NCI-H2171 treated with DMSO at 0.1 percent for 48 hours (cell line): ENCODE measurements at places on chromosomes 12 and 14.

DNA sequence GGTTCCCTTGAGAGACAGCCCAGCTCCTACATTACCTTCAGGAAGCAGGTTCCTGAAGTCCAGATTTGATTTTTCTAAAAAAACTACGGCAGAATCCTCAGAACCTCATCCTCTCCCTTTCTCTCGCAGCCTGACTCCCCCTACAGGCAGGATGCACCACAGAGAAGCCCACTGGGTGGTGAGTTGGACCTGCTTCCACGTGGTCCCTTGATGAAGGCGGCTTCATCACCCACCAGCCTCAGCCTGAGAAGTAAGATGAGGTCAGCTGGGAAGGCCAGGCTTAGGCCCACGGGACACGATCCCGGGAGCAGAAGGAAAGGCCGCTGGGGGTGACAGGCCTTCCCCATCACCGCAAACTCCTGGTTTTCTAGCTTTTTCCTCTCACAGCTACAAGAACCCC lies 83.0 kb downstream of the ACTN1 start:
- DNase-seq: no peak

- no peak for DNase-seq
Observed at GRCh38 chr12:111270774-111271173, 98.1 kb downstream of the PHETA1 start.

DNA sequence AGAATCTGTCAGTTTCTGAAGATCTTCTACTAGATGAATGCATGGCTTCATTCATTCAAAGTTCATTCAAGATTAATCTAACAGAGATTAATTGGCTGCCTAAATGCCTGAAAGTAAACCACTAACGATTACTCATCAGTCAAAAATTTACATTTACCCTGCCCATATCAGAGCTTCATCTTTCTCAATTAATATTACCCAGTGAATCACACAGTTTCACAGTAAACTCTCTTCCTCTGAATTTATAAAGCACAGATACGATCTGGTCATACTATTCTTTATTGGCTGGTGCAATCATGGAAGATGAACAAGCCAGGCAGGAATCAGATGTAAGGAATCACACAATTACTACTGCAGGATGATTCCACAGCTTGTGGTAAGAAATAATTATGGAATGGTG lies 377.7 kb downstream of the SLC16A7 start:
- DNase-seq: no peak

- DNase-seq: no peak
Observed at GRCh38 chr12:71276541-71276940, 118.7 kb upstream of the TSPAN8 start.

- peak; percentile 91 for DNase-seq
Observed at GRCh38 chr12:55738123-55739024, 4.5 kb upstream of the GDF11 start.

DNA sequence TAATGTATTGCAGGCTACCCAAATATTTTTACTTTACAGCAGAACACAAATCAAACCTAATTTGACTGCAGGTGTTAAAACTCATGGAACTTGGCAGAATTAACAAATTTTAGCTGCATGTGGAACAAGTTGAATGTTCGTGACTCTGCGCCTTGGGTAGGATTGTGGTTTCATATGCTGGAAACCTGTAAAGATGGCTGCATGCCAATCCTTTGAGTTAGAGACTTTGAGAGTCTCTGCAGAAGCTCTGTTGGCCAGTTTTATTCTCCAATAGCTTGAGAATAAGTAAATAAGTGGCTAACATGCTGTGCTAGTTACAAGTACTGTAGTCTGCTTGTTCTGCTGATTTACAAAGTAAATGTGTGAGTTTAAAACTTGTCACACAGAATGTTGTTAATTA lies 77.8 kb downstream of the PDE6H start:
- peak; percentile 28 for DNase-seq

DNA sequence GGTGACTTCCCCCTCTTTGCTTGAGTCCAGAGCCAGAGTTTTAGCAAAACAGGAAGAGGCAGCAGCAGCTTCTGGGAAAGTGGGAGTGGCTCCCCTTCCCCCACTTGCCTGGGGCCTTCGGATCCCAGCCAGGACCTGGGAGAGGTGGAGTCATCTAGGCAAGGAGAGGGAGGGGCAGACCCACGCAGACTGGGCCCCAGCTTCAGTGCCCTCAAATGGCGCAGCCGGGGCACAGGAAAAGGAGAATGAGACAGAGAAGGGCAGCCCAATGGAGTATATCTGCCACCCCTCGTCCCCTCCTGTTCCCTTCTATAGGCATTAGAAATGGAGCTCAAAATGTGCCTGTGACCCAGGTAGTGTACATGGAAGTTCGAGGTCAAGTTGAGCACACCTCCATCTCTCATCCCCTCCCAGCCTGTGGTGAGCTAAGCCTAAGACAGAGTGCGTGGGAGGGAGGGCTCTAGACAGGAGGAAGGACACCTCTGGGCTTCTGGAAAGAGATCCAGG lies 9.3 kb upstream of the HDAC7 start:
- no peak for DNase-seq

DNA sequence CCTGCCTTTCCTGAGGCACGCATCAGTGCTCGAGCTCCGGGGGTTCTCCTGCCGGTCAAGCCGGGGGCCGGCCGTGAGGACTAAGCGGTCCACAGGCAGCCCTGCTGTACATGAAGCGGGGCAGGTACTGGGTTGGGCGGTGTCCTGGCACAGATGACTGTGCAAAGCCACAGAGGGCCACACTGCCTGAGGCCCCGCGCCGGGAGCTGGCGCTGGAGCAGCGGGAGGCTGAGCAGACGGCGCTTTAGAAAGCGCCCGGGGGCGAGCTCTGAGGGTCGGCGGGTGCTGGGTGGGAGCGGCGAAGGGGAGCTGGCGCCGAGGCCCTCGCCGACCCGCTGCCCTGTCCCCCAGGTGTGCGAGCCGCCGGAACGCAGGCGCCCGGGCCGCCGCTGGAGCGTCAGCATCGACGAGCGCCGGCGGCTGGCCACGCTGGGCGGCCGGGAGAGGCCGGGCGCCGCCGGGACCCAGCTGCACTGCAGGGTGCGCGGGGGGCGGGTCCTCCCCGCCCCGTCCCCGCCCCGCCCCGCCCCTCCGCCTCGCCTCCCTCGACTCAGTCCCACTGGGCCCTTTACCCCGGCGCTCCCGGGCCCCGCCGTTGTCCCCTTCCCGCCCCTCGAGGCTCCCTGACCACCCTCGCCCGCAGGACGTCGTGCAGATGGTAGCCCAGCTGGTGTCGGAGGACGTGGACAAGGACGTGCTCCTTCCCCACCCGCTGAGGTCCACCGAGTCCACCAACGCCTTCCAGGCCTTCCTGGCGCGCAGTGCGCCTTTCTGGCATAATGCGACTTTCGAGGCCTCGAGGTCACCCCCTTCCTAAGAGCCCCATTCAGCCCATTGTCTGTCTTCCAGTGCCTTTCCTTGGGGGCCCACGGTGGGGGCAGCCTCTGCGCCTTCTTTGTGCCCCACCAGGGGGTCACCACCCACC lies 8.3 kb upstream of the MTA1 start:
- peak; percentile 23 for DNase-seq

- DNase-seq: no peak
Observed at GRCh38 chr12:54624315-54625279, 10.1 kb downstream of the LACRT start.

DNA sequence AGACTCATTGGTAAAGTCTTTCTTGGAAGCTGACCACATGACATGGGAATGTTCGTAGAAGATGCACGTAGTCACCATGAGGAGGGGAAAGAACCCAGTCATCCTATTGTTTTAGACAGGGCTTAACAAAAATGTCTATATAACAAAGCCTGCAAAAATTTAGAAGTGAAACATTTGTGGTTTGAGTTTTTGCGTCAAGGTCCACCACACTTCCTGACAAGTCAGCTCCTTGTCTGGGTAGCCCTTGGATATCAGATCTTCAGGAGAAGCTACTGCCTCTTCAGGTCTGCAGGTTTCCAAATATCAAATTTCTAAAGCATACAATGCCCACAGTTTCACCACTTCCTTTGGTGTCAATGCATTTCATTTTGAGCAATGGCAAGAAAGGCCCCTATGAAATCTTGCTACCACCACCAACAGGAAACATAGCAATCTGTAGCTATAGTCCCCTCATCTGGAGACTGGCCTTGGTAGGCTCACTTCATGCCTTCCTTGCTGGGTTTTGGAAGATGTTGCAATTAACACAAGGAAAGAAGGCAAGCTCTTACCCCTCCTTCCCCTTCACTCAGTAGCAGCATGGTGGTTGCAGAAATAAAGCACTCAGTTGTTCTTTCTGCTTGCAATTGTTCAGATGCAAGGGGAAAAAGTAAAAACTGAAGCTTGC lies 235.2 kb downstream of the PCNX1 start:
- DNase-seq: no peak

DNA sequence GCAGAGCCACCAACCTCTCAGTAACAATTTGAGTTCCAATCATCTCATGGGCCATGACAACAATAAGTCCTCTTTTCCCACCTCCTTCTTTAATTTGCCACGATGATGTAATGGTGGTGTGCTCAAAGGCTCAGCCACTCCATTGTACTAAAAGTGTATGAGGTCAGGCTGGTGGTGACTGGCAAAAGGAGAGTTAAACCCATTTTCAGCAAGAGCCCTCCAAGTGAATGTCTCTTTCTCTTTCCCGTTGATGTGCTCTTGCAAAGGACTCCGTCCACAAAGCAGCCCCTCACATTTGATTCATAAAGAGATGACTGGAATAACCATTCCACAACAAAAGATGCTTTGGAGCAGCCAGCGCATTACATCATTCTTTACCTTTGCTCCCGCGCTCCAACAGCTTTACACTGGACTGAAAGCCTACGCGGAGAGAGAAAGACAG lies 41.6 kb downstream of the DUSP16 start:
- DNase-seq: no peak

GRCh38 chr12:75685617-75686225 lies 174.3 kb upstream of the KRR1 start:
- DNase-seq: peak; percentile 75

- no peak for DNase-seq
Observed at GRCh38 chr12:65977384-65977783, 153.1 kb downstream of the HMGA2 start.
